ENCODE measurements at places on chromosomes 3 and 15. TPM values are rescaled to one million over a fixed set of nuclear protein-coding genes. Genes with fewer than 3 reads are reported as not detected.

Gene EIF4G1
- total RNA-seq = 267 TPM

Gene ITGA11
- total RNA-seq = 1.8 TPM

Gene UCN2
- 0.19 TPM for total RNA-seq

Gene ECE2
- total RNA-seq = 0.19 TPM

Gene TMEM212
- total RNA-seq = not detected

Gene TRAIP
- total RNA-seq = 2.6 TPM

Gene ST8SIA2
- 0.43 TPM for total RNA-seq

DNA sequence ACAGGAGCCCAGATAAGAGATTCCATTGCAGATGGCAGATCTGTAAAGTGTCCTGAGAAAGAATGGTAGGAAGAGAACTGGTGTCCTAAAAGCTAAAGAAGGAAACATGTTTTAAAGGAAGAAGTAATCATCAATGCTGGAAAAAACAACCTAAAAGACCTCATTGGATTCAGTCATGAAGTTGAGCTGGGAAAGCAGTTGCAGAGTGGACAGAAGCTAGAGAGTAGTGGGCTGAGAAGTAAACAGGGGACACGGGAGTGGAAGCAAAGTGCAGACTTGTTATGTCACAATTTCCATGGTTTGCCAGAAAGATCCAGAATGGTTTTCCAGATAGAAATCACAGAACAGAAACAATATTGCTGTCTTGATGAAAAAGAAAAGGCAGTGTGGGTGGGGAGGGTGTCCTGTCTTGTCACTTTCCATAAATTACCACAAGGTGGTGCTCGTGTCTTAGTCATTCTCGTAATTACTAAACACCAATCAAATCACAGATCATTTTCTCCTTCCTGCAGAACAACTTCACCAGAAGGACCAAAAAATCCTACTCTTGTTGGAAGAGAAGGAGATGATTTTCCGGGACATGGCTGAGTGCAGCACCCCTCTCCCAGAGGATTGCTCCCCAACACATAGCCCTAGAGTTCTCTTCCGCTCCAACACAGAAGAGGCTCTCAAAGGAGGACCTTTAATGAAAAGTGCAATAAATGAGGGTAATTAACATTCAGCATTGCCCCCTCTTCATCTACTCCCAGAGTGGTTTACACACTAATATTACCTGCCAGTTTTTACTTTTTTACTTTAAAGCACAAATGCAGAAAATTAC, 64.5 kb downstream of the KLHL25 start:
- DNase-seq = no peak

DNA sequence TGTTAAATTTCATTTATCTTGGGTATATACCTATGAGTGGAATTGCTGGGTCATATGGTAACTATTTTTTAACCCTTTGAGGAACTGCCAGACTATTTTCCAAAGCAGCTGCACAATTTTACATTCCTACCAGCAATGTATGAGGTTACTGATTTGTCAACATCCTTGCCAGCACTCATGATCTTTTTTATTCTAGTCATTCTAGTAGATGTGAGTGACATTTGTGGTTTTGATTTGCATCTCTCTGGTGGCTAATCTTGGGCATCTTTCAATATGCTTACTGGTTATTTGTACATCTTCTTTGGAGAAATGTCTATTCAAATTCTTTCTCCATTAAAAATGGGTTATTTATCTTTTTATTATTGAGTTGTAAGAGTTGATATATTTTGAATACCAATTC, 21.3 kb upstream of the LRRC58 start:
- DNase-seq = no peak

DNA sequence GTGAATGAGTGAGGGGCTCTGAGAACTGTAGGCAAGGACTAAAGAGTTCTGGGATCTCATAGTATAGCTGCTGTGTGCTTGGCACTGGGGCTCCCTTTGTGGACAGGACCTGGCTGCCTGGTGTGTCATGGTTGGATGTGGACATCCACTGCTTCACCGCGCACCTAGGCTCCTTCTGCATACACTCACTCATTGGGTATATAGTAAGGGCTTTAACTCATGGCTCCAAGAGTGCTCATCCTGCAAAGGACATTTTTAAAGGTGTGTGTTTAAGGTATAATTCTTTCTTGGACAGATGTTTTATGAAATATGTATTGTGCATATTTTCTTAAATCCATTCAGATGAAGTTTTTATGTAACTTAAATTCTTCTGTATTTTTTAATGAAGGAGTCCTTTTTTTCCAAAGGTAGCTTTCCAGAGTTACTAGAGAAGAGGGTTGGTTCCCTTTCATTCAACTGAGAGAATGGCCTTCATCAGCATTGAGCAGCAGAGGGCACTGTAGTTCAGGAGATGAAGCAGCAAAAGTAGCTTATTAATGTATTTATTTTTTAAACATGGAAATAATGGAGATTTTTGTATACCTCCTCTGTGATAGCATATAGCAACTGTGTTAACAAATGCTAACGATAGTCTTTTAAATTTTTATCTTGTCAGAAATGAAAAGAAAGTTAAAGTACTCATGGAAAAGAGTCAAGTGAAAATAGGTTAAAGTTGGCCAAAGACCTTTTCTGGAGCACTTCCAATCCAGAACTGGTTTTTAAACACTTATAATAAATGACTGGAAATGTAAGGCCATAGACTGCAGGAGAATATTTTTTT, 25.2 kb downstream of the OXNAD1 start:
- DNase-seq = no peak

DNA sequence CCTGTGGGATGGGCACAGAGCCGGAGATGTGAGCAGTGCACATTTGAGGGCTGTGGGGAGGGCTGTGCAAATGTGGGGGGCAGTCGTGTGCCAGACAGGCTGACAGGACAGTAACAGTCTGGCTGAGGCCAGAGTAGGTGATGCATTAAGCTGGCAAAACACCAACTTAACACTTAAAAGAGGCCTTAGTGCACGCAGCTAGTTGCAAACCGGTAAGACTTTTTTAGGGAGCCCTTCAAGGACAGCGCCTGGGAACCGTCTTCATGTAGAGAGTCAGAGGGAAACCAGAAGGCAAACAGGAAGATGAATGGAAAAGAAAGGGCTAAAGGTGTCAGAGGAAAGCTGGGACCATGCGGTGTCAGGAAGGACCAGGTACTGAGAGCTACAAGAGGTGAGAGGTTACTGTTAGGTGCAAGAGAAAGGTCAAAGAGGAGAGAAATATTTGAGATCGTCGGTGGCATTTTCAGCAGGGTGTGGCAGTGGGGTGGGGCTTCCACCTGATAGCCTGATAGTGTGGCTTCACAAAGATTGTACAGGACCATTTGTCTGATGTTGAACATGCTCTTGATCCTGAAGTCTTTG, 30.0 kb upstream of the CHD2 start:
- no peak for DNase-seq

- DNase-seq = no peak
These were observed 2.3 kb upstream of the SHC4 start for GRCh38 chr15:48965972-48966371.

DNA sequence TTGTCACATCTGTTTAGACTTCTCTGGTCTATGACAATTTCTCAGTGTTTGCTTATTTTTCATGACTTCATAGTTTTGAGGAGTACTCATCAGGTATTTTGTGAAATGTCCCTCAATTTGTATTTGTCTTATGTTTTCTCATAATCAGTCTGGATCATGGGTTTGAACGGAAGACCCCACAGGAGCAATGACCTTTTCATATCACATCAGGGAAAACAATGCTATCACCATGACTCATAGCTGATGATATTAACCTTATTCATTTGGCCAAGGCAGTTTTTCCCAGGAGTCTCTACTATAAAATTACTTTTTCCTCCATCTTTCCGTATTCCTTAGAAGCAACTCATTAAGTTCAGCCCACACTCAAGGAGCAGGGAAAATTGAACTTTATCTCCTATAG, 32.7 kb downstream of the AADACL2 start:
- no peak for DNase-seq

- peak; percentile 50 for DNase-seq
These were observed 222.3 kb upstream of the EIF1B start for GRCh38 chr3:40086890-40087883.

- DNase-seq = no peak
These were observed 75.4 kb upstream of the HACD2 start for GRCh38 chr3:123660141-123660675.

GRCh38 chr15:69236505-69236904, 62.2 kb upstream of the PAQR5 start:
- DNase-seq = no peak

DNA sequence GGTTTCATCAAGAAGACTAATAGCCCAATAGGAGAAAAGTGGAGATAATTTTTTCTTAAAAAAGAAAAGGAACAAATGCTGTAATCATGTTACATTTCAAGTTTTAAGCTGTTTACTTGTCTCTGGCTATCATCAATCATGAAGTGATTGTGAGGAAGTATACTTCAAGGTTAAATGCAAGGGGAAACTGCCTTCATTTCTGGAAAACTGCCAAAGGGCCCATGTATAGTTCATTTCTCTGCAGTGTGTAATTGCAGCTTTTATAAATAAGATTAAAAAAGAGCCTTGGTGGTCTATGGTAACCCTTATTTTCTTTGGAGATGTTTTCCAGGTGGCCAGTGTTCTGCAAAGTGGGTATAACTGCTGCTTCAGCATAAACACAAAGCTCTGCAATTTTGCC, 101.9 kb downstream of the GRM7 start:
- no peak for DNase-seq

DNA sequence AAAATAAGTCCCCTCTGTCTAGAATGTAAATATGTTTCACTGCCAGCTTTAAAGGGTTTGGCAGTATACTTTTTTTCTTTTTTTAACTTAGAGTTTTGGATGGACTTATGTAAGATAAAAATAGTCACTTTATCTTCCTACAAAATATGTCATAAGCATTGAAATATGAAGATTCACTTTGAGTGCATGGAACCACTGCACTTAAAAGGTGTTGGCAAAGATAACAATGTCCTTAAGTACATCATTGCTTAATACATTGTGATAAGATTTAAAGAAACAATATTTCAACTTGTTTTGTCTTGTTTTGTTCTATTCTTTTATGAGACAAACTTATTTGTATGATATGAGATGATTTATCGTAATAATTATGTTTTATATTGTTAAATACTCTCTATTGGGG, 66.3 kb upstream of the NAALADL2 start:
- no peak for DNase-seq
